ENCODE measurements at places on chromosomes 5 and 9.

GRCh38 chr5:68315679-68316271, 100.2 kb downstream of the PIK3R1 start:
- no peak for DNase-seq

DNA sequence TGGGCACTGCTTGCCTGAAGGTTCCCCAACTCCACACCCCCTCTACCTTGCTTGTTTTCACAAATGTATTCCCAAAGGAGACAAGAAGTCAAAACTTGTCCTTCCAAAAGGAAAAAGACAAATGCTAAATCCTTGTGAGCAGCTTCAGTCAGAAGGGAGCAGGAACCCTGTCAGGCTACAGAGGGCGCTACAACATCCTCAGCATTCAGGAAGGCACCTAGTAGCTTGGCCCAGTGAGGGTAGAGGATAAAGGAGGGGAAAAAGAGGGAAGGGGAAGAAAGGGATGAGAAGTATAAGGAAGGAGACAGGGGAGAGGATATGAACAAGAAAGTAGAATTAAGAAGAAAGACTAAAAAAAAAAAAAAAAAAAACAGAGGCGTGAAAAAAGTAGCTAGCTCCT, 97.5 kb downstream of the MLLT3 start:
- DNase-seq = no peak

DNA sequence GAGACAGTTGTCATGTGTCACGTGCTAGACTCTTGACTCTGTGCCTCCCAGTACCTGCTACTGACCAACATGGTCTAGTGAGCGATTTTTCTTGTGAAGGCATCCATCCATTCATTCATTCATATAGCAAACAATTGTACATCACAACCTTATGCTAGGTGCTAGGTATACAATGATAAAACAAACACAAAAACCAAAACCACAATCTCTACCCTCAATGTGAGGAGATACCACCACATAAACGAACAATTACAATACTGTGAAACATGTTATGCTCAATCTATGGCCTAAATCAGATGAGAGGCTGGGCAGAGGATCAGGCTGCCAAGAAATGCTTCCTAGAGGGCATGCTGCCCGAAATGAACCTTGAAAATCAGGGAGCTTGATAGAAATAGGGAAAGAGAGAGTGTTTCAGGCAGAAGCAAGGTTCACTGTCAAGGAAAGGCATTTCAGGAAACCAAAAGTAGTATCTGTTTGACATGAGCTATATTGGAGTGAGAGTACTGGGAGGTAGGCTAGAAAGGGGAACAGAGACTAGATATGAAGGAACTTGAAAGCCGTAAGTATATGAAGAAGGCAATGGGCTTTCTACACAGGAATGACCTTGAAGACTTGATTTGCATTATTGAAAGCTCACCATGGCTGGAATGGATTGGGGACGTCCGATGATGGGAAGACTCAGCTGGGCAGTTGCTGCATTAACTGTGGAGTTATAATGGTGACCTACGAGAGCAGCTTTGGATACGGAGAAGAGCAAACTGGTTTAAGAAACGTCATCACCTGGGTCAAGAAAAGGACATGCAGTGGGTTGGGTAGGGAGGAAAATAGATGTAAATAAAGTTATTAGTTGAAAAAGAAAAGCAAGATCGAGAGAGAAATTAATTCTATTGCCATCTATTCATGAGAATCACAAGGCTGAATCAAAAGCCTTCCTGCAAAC, 90.1 kb downstream of the THBS4 start:
- no peak for DNase-seq

DNA sequence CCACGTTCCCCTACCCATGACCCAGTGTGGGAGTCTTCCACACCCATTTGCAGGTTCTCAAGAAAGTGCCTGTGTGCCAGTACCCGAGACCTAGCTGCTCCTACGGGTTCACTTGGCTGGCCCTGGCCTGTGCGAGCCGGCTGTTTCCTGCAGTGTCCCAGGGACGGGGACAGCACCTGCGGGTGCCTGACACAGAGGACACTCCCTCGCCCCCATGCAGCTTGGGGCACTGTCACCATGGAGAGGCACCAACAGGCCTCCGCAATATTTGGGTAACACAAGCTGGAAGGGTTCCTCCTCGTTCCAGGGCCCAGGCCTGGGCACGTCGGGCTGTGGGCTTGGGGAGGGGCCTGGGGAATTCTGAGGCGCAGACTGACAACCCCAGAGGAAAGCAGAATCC, 41.4 kb downstream of the DUSP1 start:
- no peak for DNase-seq

GRCh38 chr5:78534148-78534904, 114.2 kb downstream of the LHFPL2 start:
- no peak for DNase-seq

DNA sequence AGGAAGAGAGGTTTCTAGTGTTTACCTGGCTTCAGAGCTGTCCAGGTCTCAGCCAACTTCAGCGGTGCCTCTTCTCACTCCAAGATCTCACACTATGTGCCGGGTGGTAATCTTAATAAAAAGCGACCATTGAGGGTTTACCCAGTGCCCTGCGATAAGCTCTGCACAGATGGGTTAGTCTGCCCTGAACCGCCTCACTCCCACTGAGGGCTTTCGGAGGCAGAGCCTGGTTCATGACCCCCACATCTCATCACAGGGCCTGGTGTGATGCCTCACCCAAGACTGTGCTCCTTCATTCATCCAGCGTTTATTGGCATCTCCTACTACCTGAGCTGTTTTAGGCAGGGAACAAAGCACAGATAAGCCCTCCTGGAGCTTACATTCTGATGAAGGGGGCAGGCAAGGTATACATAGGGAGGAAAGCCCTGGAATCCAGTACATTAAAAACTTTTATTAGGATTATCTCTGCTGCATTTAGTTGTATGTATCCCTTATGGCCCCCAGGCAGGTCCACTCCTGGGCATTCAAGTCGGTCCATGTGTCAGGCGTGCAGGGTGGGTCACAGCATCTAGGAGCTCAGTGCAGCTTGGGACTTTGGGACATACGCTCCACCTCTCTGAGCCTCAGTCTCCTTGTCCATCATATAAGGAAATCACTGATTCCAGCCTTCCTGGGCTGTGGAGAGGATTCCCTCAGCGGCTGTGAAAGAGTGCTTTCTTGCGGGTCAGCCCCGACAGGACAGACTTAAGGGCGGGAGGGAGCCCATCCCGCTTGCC, 613 bp upstream of the COL15A1 start:
- DNase-seq = no peak

DNA sequence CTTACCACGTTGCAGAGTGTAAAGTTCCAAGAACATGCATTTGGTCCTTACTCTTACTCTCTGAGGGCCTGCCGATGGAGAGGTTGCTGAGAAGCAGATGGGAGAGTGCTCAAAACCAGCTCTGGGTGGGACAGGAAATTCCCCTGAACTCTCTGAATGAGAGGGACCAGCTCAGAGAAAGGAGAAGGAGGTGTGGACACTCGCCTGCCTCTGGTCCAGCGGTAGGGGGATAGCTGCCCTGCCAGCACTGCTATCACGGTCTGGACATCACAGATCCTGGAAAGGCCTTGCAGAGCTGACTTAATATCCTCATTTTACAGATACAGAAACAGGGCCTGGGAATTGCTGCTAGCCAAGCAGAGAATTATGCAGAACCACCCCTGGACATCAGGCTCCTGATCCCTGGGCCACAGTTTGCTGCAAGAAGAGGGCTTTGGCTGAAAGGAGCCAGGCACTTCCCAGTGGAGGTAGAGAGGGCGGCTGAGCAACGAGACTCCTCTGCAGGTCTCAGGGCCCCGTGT, 4.9 kb downstream of the TRAF1 start:
- no peak for DNase-seq

- no peak for DNase-seq
Measured at GRCh38 chr9:75299324-75299723, 211.0 kb downstream of the OSTF1 start.

- DNase-seq = no peak
Measured at GRCh38 chr5:94754824-94755223, 136.4 kb downstream of the SLF1 start.

DNA sequence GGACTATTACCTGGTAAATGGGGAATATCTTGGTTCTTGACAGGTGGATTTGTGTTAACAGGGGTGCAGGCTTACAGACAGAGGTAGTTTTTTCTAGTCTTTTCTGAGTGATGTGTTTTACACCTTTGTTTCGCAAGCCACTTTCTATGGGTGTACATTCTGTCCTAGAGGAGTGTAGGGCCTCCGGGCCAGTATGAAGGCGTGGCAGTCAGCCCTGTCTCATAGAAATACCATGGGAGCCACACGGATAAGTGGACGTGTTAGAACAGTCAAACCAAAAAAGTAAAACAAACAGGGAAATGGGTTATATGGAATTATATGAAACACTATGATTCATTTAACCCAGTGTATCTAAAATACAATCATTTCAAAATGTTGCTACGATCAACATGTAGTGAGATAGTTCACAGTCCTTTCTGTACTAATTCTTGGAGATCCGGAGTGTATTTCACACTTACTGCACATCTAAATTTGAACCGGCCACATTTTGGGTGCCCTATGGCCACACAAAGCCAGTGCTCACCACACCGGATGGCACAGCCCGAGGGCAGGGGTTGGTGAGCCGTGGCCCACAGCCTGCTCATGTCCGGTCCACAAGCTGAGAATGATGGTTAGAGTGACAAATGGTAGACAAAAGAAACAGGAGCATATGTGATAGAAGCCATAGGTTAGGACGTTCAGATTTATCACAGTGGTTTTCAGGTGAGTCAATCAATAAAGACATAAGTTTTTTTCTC, 80.1 kb upstream of the IRX4 start:
- DNase-seq = no peak
